ENCODE measurements at places on chromosomes 5 and 9.

DNA sequence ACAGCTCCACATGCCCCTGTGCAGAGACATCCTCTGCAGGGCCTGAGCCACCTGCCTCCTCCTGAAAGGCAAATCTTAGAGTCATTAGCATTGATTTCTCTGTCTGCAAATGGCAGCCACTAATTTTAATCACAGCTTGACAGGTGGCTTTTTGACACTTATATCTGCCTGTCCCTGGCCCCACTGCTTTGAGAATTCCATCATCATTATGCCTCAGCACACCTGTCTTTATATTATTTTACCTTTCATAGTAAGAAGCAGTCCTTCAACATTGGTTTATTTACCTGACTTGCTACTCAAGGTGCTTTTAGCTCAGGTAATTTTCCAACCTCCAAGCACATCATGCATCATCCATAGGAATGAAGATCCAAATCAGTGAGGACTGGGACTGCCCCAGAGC, 451.3 kb downstream of the MTRR start:
- DNase-seq: no peak

- no peak for DNase-seq
Measured at GRCh38 chr5:172091956-172092732, 85.7 kb upstream of the FBXW11 start.

GRCh38 chr9:109708451-109708945, 71.5 kb upstream of the PALM2AKAP2 start:
- DNase-seq: no peak

- no peak for DNase-seq
Measured at GRCh38 chr5:125149527-125149926, 403.1 kb upstream of the ZNF608 start.

DNA sequence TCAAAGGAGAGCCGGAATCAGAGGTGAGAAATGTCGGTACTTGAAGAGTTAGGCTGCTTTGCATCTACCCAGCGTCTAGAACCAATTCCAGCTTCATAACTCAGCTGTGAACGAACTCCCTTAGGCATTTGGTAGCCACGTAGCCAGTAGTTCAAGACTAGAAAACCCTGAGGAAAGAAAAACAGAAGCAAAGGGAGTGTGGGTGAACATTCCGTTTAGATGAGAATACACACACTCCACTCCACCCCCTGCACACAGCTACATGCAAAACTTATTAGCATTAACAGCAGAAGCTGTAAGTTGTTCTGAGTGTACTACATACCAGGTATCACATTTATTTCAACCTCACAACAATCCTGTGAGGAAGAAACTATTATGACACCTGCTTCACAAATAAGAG, 78.3 kb downstream of the SMIM23 start:
- DNase-seq: no peak

DNA sequence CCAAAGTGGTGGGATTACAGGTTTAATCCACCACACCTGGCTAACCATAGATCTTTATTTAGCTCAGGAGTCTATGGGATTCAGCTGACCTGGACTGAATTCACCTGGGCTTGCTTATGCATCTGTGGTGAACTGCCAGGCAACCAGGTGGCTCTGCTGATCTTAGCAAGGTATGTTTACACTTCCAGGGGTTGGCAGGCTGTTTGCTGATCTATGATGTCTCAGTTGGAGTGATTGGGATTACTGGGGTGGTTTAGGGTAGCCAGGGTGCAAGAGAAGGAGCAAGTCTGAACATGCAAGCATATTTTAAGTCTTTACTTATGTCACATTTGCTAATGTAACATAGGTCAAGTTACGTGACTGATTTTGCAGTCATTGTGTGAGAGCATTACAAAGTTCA, 63.6 kb upstream of the JAK2 start:
- DNase-seq: no peak

- DNase-seq: no peak
Measured at GRCh38 chr9:73009649-73010288, 56.9 kb upstream of the ALDH1A1 start.

DNA sequence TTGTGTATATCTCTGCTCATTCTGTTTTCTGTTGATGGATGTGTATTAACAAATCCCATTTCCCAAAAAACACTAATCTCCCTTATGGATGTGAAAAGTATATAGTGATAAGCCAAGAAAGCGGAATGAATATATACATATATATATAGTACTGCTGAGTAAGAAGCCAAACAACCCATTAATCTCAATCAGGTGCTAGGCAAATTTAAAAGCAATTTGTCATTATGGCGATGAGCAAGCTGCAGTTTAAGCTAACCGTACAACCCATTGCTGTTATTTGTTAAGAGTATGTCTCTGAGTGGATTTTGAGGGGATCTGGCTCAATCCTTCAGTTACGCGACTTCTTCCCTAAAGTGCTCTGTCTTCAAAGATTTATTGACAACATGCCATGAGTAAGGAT, 640.4 kb upstream of the ARRDC3 start:
- DNase-seq: no peak

- DNase-seq: no peak
Measured at GRCh38 chr5:74239261-74239660, 401.3 kb downstream of the ENC1 start.

DNA sequence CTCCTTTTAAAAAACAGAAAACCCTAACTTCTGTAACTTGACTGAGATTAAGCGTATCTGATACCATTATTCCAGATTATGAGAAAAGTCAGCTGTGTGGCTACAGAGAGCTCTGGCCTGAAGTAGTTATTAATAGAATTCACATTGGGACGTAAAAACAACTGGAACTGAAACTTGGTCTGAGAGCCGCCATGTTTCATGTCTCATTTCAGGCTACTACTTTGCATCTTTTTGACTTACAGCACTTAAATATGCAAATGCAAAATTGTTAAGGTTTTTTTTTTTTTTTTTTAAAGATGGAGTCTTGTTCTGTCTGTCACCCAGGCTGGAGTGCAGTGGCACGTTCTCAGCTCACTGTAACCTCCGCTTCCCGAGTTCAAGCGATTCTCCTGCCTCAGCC, 25.2 kb downstream of the MAP3K1 start:
- no peak for DNase-seq

DNA sequence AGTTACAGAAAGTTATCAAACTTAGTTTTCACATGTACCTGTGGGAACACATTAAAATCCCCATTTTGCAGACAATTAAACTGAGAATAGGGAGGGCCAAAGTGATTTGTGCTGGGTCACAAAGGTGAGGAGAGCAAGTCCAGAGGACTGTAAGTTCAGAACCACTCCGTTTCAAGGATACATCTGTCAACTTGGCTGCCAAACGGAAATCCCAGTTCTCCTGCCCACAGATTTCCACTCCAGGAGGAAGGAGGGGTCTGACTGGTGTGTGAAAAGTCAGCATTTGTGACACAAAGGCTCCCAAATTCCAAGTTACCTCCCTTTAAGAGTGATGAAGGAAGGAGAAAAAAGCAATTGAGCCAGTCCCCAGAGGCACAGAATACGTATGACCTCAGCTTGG, 42.3 kb downstream of the PRELID2 start:
- DNase-seq: no peak

- no peak for DNase-seq
Measured at GRCh38 chr9:89923961-89924504, 319.2 kb downstream of the GADD45G start.

- peak; percentile 73 for DNase-seq
Measured at GRCh38 chr5:157431544-157432200, 28.3 kb upstream of the NIPAL4 start.

DNA sequence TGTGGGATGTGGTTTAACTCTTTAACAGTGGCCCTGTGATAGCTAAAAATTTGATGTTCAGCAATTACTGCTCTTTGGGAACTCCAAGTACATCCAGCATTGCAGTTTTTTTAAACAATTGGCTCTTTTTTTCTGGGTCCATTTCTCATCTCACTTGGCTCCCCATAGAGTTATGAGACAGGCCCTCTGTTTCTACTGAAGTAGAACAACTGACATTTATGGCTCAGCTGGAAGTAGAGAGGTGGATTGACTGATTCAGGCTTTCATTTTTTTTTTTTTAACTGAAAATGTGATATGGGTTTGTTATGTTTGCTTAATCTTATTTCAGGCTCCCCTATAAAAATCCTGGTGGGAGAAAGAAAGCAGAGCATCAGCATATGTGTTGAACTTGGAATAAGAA, 96.6 kb upstream of the CD180 start:
- DNase-seq: no peak

DNA sequence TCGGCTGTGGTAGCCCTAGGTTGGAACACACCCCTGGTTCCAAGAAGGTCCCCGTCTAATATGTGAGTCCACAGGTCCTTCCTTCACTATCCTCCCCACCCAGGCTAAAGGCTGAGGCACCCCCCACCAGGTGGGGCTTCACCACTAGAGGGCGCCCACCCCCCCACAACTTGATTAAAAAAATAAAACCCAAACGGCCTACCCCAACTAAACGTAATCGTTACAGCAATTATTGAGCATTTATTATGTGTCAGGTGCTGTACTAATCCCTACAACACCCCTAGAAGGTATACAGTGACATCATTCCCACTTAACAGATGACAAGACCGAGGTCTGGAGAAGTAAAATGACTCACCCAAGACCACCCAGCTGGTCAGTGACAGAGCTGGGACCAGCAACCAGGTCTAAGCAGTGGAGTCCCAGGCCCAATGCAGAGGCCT, 65.0 kb downstream of the FGF18 start:
- DNase-seq: peak; percentile 37

GRCh38 chr9:69391946-69392345, 66.9 kb downstream of the ENTREP1 start:
- DNase-seq: no peak

- DNase-seq: no peak
Measured at GRCh38 chr5:111744455-111744854, 12.5 kb downstream of the NREP start.

DNA sequence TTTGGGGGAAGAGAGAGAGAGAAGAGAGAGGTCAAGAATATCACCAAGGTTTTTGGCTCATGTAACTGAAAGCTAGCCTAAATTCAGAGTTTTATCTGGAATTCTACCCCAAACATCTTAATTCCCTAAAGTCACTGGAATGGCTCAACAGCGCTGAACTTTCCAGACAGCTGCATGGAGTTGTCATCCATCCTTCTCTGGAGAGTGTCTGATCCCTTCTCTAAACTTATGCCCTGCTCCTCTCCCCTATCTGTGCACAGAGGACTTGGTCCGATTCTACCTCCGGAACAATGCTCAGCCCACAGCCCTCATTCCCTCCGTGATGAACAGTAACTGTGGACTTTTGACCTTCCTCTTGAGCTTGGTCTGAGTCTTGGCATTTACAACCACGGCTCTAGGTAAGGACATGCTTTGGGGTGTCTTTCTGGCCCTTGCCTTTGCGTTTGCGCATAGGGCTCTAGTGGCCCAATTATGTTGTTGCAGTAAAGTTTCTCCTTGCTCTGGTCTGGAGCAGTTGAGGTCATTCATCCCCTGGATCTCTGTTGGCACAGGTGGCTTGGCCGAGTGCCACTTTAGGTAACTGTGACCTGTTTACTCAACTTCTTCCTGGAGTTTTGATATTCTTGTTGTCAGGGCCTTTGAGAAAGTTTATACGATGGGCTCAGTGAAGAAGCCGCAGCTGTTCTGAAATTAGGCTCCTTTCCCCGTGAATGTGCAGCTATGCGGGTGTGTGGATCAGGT, 18.3 kb upstream of the CD180 start:
- no peak for DNase-seq

GRCh38 chr5:95895771-95896170, 65.9 kb downstream of the ELL2 start:
- DNase-seq: no peak

GRCh38 chr9:136965771-136966484, 11.4 kb upstream of the PTGDS start:
- DNase-seq: no peak

DNA sequence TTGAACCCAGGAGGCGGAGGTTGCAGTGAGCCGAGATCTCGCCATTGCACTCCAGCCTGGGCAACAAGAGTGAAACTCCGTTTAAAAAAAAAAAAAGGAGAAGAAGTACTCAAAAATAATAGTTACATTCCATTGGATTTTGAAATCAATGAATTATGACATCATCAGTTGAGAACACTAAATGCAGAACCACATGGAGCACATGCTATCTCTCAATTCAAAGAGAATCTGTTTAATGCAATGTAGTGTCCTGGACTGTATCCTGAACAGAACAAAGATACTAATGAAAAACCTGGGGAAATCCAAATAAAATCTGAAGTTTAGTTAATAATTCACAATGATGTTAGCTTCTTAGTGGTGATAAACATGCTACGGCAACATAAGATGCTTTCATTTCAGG, 20.3 kb downstream of the CDC14B start:
- DNase-seq: no peak

Measured in natural killer cell (primary cell).